Stimulated activated CD4-positive, alpha-beta T cell treated with anti-CD3 and anti-CD28 coated beads, Interleukin-1b, Interleukin-23, amount 100 ng/mL, for 1 hour (primary cell): ENCODE measurements at places on chromosomes 3 and 15.

GRCh38 chr3:12782172-12782815, 14.2 kb upstream of the CAND2 start:
- DNase-seq: no peak

GRCh38 chr3:62607287-62608029, 234.1 kb upstream of the FEZF2 start:
- DNase-seq: no peak

GRCh38 chr3:127985216-127985615, 67.0 kb upstream of the SEC61A1 start:
- no peak for DNase-seq

- no peak for DNase-seq
Measured at GRCh38 chr3:170539897-170540296, 46.0 kb downstream of the SLC7A14 start.

DNA sequence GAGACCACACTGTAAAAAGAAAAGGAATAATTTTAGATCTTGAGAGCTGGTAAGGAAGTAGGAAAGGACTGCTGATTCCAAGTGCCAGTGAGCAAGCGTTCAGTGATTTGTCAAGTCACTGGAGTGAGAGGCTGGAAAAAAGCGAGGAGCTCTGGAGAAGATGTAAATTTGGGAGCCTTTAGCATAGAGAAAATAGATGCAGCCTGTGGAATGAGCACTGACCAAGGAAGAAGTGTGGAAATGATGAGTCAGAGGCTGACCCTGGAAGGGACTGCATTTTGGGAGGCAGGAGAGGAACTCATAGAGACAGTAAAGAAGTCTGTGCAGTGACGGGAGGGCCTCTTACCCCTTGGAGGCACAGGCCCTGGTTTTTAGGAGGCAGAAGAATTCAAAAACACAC, 17.1 kb upstream of the ABTB1 start:
- DNase-seq: no peak

GRCh38 chr15:101455291-101456025, 34.0 kb downstream of the PCSK6 start:
- DNase-seq: no peak

- no peak for DNase-seq
Measured at GRCh38 chr3:194642769-194643168, 9.6 kb upstream of the TMEM44 start.

GRCh38 chr15:27871902-27872260, 227.2 kb downstream of the OCA2 start:
- DNase-seq: no peak

GRCh38 chr3:105174017-105174615, 192.6 kb upstream of the ALCAM start:
- DNase-seq: no peak

GRCh38 chr3:170766253-170766652, 103.7 kb downstream of the RPL22L1 start:
- DNase-seq: no peak

- DNase-seq: no peak
Measured at GRCh38 chr3:99502871-99503270, 135.5 kb upstream of the COL8A1 start.

DNA sequence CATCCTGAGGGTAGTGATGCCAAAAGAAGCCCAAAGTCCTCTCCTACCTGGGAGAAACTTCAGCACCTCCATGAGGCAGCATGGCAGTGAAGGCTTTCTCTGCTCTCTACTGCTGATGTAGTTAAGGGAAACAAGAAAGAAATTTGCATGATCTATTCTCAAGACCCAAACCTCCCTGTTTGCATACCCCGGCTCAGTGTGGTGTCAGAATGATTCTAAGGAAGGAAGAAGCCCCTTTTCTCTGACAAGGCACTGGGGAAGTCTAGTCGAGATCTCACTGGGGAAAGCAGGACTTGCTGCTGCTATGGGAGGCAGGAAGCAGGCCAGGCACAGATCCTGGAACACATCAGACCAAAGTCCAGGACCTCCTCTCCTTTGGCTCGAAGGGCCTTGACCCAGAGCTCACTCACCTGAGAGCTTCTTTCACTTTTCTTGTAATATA, 89.4 kb upstream of the ICE2 start:
- DNase-seq: no peak

DNA sequence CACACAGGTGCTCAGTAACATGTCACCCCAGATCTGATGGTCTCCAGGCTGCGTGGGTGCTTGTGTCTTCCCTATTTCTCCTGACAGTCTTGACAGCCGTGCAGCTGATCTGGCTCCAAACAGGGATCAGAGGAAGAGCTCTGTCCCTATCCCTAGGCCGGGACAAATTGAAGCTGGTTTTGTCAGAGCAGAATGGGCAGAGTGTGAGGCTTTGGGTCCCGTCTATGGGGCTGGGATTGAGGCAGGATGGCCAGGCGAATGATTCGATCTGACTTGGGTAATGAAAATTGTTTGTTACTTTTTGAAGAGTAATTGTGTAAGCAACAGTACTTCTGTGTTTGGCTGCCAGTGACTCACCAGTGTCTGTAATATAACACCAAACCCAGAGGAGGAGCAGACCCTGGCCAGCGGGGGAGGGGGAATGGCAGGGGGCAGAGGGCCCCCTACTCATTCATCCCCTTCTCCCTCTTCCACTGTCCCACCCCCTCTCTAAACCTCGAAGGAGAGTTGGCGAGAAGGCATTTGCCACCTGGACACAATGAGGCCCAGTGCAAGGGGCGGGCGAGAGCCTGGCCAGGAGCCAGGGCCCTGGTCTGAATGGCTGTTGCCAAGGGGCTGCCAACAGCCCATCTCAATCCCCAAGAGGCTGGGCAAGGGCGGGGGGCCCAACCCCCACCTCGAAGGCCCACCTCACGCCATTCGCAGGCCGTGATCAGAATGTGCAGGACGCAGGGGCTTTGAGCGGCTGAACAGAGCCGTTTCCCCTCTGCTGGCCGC, 4.9 kb upstream of the MAGEF1 start:
- no peak for DNase-seq

DNA sequence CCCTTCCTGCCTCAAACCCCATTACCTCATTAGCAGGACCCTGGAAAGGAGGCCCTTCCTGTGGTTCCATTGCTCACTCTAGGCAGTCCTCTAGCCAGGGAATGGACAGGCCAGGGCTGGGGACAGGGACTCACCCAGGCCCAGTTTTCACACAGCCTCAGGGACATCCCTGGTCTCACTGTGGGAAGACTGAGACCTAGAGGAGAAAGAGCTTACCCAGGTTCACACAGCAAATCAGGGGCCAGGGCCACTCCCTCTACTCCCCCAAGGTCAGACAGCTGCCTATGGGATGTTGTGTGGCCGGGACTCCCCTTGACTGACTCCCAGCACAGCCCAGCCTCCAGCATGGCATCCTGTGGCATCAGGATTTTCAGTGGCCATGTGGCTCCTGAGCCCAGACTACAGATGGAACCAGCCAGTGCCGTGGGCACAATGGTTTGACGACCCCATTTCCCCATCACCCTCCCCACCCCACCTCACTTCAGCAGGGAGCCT, 49.3 kb downstream of the ADAMTS7 start:
- DNase-seq: no peak

DNA sequence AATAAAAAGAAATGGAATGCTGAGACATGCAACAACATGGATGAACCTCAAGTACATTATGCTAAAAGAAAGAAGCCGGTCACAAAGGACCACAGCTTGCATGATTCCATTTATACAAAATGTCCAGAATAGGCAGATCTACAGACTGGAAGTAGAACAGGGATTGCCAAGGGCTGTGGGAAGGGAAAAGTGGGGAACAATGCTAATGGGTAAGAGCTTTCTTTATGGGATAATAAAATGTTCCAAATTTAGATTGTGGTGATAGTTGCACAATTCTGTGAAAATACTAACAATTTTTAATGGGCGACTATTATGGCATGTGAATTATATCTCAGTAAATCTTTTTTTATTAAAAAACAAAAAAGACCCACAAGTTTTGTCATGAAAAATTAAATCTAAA, 106.2 kb downstream of the TMCO5A start:
- DNase-seq: no peak

DNA sequence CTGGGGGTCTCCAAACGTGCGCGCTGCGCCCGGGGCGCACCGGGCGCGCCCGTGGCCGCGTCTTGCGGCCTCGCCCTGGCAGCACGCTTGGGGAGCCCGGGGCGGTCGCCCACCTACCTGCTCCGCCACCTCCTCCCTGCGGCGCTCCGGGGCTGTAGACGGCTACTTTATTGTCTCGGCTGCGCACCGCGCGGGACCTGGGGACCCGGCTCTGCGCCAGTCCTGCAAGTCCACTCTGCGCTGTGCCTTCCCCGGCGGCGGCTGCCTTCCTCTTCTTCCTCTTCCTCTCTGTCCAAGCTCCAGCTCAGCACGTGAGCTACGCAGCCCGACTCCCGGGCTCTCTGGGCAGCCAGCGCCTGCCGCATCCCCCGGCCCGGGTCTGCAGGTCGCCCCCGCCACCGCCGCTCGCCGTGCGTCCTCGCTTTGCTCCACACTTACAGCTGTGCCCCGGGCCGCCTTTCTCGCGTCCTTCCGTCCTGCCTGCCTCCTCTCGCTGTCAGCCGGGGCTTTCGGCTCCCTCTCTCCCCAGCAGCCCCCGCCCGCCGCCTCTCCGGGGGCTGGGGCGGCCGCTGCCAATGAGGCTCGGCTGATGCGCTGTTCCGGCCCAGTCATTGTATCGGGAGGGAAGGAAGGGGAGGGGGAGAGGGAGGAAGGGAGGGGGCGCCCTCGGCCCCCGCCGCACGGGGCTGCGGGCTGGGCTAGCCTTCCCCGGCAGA, 156.4 kb upstream of the FRMD4B start:
- DNase-seq: no peak

DNA sequence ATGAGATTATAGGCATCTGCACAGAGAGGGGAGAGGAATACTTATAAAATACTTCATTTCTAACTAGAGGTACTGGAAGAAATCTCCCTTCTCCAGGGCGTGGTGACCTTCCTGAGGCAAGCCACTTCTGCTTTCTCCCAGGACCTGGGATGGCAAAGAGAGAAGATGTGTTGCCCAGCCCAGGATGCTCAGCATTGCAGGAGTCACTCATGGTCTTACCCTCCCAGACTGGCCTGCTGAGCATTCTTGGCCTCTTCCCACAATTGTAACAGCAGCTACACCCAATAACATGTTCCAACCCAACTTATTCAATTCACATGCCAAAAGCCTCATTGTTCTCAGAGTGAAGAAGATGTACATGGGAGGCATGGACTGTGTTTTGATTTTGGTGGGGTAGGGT, 37.9 kb downstream of the IL20RB start:
- no peak for DNase-seq

DNA sequence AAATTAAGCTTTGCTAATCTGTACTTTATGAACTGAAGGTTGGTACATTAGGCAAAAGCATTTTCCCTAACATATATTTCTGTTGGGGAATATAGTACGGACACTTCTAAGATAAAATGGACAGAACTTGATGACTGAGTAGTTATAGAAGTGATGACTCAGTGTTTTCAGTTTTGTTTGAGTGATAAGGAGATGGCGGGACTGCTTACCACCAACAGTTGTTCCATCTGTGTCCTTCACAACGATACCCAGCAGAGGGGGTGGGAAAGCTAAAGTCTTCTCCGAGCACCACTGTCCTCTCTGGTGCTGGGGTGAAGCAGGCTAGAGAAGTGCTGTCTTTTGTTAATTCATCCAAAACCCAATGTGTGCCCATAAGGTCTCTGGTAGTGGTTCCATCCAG, 195.8 kb downstream of the CD47 start:
- DNase-seq: no peak

DNA sequence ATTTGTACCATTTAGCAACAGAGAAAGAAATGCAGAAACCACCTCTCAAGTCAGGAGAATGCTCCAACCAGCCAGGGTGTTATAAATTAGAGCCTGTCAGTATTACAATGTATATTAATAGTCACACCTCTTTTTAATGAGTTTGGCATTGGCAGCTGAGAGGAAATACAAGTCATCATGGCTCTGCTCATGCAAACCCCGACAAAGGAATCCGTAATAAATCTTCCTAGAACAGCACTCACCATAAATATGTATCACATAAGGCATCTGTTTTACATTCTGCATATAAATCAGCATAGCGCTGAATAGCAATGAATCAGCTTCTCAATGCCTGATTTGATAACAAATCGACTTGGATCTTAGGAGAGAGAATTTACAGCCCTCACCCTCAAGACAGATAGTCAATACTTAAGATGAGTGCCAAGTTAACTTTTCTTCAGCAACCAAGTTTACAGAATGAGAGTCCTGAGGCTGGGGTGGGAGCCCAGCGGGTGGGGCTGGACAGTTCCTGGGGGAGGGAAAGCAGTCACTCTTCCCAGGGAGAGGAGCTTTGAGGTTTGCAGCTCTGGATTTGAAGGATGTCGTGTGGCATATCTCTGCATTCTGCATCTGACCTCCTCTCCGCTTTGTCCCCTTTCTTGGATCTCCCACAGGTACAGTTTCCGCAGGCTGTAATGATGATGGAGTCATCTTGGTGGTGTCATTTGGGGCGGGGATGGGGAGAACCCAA, 1034.4 kb upstream of the NR2F2 start:
- DNase-seq: no peak

DNA sequence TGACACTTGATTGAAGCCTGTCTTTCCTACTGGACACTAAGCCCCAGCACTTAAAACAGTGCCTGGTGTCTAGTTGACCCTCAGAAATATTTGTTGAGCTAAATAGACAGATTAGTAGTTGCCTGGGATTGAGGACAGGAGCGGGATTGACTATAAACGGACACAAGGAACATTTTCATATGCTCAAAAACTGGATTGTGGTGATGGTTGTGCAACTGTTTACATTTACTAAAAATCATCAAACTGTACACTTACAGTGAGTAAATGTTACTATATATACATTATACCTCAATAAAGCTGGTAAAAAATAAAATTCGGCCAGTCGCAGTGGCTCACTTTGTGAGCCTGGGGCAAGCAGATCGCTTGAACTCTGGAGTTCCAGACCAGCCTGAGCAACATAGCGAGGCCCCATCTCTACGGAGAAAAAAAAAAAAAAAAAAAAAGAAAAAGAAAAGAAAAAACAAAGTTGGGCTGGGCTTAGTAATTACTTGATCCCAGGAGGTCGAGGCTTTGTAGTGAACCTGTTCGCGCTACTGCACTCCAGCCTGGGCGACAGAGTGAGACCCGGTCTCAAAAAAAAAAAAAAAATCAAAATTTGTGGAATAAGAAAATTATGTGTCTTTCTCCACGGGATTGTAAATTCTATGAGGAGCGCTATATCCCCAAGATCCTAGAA, 632 bp upstream of the IDH3A start:
- no peak for DNase-seq

- DNase-seq: no peak
Measured at GRCh38 chr3:68288085-68288484, 633.7 kb upstream of the SUCLG2 start.
